Kidney (tissue), 22 donors: ENCODE measurements at places on chromosomes 16 and 17.

DNA sequence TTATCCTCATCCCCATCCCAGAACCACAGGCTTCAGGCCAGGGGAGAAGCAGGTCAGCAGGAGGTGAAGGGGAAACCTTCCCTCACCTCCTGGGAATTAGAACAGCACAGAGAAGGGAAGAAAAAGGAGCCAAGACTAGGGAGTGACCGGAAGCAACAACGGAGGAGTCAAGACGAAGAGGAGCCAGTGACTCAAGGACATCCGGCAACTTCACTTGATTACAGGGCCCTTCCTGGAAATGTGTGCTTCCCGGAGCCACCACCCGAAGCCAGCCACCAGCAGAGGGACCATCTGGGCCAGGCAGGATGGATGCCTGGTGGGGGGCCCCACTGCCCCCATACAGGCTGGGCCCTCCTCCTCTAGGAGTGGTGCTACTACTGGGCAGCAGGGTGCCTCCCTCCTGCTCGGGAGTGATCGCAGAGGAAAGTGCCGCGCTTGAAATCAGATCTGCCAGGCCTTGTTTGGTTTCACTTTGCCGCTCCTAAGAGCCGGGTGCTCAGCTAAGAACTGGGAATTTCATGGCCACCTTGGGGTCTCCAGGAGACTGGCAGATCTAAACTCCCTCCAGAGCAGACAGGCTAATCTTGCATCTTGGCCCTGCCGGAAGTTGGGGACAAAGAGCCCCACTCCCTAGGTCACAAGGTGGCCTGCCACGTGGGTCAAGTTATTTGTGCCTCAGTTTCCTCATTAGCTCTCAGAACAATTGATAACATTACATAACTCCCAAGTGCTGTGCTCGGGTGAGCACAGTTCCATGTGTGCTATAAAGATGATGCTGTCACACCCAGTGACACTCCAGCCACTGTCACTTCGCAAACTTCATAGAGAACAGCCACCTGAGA, 6.6 kb downstream of the CDC42EP4 start:
- peak; percentile 88 for DNase-seq

DNA sequence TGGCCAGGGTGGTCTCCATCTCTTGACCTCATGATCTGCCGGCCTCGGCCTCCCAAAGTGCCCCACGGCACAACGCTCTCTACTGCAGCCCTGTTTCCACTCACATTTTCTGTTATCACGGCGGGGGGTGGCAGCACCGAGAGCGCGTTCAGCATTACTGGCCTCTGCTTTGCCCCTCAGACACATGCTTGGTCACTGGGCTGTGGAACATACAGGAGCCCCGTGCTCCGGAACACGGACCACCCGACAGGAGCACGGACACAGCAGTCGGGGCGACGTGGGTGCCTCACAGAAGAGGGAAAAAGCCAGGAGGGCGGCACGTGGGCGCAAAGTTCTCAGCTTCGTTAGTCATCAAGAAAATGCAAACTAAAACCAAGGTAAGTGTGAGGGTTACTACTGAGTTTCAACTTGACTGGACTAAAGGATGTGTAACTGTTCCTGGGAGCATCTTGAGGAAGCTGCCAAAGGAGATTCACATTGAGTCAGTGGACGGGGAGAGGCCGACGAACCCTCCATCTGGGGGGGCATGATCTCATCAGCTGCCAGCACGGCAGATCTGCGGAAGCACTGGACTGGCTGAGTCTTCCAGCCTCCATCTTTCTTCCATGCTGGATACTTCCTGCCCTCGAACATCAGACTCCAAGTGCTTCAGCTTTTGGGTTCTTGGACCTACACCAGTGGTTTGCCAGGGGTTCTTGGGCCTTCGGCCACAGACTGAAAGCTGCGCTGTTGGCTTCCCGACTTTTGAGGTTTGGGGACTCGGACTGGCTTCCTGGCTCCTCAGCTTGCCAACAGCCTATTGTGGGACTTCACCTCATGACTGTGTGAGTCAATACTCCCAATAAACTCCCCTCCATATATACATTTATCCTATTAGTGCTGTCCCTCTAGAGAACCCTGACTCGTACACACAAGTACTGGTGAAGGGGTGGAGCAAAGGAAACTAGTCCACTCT, 106.8 kb downstream of the ZNF778 start:
- no peak for DNase-seq

- DNase-seq, result peak; percentile 43
These were observed 30.9 kb upstream of the CDC42EP4 start for GRCh38 chr17:73342541-73343167.

DNA sequence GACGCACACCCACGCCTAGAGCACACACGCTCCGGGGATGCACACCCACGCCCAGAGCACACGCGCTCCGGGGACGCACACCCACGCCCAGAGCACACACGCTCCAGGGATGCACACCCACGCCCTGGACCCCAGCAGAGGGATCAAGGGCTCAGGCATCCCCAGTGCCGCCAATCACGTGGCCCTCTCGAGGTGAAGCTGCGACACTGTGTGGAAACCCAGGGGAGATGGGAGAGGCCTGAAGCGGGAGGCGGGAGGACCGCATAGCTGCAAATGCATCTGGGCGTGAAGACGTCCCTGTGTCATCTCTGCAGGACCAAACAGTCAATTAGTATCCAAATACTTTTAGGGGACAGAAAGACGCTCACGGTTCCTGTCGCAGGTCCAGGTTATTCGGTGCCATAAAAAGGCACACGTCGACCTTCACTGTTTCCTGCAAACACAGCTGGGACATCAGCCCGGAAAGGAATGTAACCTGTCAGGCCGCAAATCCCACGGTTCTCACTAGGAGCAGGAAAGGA, 56.4 kb downstream of the TBC1D16 start:
- DNase-seq, result peak; percentile 64

- DNase-seq, result peak; percentile 31
These were observed 13.5 kb upstream of the SMIM5 start for GRCh38 chr17:75619506-75620431.

DNA sequence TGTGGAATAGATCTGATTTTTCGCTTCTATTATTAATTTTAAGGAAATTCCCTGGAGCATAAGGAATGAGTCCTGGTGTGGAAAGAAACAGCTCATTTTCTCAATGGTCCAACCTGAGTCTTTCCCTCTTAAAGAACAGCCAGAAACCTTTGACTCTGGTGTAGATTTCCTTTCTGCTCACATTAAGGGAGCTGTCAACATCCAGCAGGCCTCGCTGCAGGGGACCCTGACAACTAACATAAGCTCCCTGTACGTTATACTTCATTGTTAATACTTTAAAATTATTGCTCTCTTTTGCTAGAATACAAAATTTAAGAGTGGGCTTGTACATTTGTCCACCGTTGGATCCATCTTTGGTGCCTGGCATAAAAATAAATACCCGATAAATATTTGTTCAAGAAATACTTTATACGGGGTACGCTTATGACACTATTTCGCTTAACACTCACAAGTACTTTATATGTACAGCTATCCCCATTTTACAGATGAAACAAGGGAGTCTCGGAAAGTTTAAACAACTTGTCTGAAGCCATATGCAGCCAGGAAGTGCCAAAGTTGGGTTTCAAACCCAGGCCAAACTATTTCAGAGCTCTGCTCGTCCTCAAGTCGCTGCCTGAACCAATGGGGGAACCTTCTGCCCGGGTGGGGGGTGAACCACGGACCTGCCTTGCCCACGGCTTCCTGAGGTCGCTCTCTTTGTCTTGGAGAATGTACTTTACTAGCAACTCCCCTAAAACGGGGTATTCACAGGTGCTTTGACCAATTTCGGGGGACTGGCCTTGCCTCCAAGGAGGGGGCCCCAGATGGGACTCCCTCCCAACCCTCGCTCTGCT, 611 bp downstream of the SMARCE1 start:
- DNase-seq, result peak; percentile 61

- DNase-seq, result no peak
These were observed 45.7 kb downstream of the PGS1 start for GRCh38 chr17:78423961-78424675.

DNA sequence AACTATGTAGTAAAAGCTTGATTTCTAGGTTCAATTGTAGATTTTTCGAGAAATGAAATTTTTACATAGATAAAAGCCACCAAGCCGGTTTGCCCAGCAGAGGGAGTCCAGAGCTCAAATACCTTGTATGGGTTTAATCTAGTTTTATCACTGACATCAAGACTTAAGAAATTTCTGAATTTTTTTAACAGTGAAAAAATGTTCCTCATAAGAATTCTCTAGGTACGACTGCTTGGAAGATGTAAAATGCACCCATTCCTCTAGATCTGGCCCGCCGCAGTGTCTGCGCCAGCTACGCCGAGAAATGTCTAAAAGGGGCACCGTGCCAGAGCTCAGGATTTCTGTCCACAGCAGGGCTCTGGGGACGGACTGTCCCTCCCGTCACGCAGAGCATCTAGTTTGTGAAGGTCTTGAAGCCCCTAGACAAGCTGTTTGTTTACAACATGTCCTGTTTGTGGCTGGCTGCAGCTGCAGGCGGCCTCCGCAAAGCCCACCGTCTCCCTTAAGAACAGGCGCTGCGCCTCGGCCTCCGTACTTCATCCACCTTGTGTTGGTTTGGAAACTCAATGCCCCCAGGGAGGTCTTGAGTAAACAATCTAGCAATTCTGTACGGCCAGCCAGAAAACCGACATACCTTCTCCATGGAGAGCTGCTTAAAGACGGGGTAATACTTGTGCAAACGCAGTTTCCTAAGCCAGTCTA, 24.8 kb downstream of the MAP1LC3B start:
- no peak for DNase-seq

DNA sequence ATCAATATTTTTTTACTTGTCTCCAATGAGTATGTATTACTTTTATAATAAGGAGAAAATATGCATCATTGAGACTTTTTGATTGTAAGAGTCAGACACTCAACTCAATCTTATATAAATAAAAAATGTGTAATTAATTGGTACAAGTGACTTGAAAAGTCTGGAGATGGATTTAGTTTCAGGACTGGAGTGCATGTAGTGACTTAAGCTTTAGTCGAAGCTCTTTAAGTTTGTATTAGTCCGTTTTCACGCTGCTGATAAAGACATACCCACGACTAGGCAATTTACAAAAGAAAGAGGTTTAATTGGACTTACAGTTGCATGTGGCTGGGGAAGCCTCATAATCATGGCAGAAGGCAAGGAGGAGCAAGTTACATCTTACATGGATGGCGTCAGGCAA, 60.7 kb upstream of the NKD1 start:
- DNase-seq, result no peak

- DNase-seq, result no peak
These were observed 262.1 kb upstream of the CA10 start for GRCh38 chr17:52420555-52421078.

DNA sequence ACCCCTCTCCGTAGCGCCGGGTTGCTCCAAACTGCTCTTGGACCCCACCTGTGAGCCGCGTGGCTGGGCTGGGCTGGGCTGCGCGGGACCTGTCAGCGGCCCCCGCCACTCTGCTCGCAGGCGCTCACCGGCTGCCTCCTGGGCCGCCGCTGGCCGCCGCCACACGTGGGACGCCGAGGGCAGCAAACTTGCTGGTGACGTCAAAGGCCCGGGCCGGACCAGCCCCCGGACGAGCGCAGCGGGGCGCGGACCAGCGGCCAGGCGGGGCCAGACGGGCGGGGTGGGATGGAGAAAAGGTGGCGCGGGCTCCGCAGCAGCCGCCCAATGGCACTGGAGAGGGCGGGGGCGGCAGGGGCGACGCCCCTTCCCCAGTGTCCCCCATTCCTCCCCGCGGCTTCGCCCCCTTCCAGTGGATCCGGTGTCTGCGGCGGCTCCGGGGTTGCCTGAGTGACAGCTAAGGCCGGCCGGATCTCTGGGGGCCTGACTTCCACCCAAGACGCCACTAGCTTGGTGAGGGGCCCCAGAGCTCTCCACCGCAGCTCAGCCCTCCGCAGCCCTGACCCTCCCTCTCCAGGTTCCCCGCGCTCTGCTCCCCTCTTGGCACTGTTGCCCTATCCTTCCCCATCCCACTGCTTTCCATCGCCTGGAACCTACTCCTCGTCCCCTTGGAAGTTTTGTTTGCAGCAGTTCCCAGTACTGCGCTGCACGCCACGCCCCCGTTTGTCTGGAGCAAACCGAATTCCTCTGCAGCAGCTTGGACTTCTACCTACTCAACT, at the start of gene HS3ST3A1:
Gene HS3ST3A1 (minus strand): TSS at position 154 of the 776 bp plus-strand sequence. CDS start 800 bp downstream, outside the sequence.
- DNase-seq, result peak; percentile 92

- DNase-seq, result no peak
These were observed 3.2 kb downstream of the CDH8 start for GRCh38 chr16:62033065-62033464.

GRCh38 chr17:42750739-42751344, 6.0 kb upstream of the EZH1 start:
- no peak for DNase-seq
